GM23248 (cell line): ENCODE measurements at places on chromosomes 6 and 20. TPM values are rescaled to one million over a fixed set of nuclear protein-coding genes. Genes with fewer than 3 reads are reported as not detected.

GRCh38 chr6:135701426-135701825 is 150.1 kb upstream of the PDE7B start:
- DNase-seq = peak; percentile 21

GRCh38 chr6:112307707-112308106 is 39.4 kb upstream of the RFPL4B start:
- no peak for DNase-seq

DNA sequence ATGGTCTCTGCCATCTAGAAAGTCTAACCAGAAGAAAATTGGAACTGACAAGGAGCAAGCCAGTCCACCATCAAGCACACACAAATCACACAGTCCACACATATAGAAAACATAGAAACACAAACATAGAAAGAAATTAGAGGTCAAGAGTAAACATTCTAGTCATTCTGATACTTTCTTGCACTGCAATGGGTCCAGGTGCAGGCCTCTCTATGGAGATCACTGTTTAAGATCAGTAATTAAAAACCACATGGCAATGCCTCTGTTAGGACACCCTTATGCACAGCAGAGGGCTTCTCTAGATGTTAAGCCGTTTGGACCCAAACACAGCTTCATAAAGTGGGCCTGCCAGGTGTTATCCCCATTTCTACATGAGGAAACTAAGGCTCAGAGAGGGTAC is 42.8 kb upstream of the SLC22A23 start:
- no peak for DNase-seq

CFB gene
- 4.4 and 7.3 TPM in 2 replicates for total RNA-seq
